Cerebellum (tissue), 4 donors: ENCODE measurements at places on chromosomes 2 and 18.

DNA sequence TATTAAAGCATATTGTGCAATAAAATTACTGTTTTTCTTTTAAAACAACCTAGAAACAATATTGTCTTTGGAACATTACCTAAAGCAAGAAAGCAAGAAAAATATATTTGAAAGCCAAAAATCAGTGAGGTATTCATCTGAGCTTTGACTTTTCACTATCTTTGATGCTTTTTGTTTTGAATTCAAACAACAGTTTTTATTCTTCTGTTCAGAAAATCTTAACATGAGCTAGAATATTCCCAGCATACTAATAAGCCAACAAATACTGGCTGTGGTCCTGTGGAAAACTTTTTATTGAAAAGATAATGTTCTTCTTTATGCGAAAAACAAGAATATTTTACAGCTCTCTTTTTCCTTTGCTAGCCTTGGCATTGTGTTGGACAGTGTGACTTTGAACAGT lies 19.8 kb downstream of the FAM171B start:
- no peak for DNase-seq

DNA sequence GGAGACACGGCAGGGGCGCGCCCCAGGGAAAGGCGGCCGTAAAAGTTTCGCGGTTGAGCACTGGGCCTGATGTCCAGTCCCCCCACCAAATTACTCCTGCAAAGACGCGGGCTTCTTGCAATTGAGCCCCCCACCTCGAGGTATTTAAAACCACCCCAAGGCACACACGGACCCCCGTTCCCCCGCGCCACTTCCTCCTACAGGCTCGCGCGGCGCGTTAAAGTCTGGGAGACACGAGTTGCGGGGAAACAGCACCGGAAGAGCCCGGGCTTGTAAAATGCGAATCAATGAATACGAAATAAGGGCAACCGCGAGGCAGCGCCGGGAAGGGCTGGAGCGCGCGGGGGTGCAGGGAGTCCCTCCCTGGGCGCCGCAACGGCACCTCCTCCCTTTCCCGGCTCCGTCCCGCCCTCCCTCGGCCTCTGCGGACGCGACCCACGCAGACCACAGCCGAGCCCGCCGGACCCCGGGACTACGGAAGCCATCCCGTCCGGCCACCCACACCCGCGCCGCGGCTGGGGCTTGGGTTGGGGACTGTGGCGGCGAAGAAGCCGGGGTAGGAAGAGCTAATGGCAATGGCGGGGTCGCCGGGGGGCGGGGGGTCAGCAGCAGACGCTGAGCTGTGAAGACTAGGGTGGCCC lies 918 bp upstream of the NETO1 start:
- DNase-seq, result no peak

GRCh38 chr18:46917108-46917802 lies at the start of the genes KATNAL2 and PIAS2:
Gene KATNAL2 (plus strand): TSS chr18:46917602. CDS start chr18:46946873, 29,271 bp downstream.
Gene PIAS2 (minus strand): TSS chr18:46917507. CDS start chr18:46917345, 162 bp downstream.
- DNase-seq, result peak; percentile 94

GRCh38 chr2:54209379-54209778 lies 46.6 kb downstream of the TSPYL6 start:
- DNase-seq, result no peak

DNA sequence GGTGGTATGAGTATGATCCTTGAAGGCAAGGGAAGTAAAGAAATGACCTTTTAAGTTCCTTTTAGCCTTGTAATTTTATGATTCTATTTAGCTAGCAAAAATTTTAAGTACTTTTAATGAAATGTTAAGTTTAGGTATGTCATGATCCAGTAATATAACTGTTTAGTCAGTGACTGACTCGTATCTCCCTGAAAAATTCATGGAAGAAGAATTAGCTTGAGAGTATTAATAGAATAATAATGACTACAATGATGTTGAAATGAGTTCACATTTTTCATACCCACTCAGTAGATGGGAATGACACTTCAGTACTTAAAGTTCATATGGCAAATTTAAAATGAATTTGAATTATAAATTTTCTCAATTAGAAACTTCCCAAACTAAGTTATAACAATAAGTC lies 14.6 kb downstream of the RAB3GAP1 start:
- DNase-seq, result no peak

DNA sequence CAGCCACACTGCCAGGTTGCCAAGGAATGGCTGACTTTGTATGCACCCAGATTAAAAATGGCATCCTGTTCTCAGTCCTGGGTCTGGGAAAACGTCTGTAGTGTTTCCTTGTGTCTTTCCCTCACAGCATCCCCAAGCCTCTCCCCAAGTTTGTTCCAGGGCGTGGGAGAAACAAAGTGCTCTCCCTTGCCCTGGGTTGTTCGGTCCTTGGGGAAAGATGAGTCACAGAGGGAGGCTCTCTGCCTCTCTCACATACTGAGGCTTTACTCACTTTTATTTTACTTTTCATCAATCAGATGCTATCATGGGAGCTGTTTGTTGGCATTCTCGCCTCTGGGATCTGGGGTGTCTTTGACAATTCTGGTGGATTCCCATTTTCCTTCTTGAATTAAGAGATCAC lies 492.3 kb downstream of the XIRP2 start:
- no peak for DNase-seq

- DNase-seq, result no peak
Observed at GRCh38 chr2:66301022-66301766, 133.7 kb upstream of the MEIS1 start.

GRCh38 chr2:80299661-80300060 lies 4.9 kb downstream of the LRRTM1 start:
- no peak for DNase-seq

DNA sequence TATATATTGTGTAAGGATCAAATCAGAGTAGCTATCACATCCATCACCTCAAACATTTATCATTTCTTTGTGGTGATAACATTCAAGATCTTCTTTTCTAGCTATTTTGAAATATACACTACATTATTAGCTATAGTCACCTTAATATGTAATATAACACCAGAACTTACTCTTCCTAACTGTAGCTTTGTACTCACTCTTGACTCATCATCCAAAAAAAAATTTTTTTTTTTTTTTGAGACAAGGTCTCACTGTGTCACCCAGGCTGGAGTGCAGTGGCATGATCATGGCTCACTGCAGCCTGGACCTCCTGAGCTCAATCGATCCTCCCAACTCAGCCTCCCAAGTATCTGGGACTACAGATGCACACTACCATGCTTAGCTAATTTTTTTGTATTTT lies 153.3 kb downstream of the EML6 start:
- no peak for DNase-seq

- no peak for DNase-seq
Observed at GRCh38 chr2:42084231-42084671, 36.4 kb downstream of the PKDCC start.

- no peak for DNase-seq
Observed at GRCh38 chr2:65727816-65728215, 295.4 kb upstream of the SPRED2 start.

- no peak for DNase-seq
Observed at GRCh38 chr2:84959566-84960506, 11.1 kb upstream of the KCMF1 start.

- no peak for DNase-seq
Observed at GRCh38 chr2:240672076-240672700, 10.5 kb downstream of the AQP12B start.

GRCh38 chr2:38099099-38100028 lies 23.4 kb upstream of the CYP1B1 start:
- DNase-seq, result no peak

GRCh38 chr2:68696554-68696953 lies 38.1 kb upstream of the ARHGAP25 start:
- no peak for DNase-seq

DNA sequence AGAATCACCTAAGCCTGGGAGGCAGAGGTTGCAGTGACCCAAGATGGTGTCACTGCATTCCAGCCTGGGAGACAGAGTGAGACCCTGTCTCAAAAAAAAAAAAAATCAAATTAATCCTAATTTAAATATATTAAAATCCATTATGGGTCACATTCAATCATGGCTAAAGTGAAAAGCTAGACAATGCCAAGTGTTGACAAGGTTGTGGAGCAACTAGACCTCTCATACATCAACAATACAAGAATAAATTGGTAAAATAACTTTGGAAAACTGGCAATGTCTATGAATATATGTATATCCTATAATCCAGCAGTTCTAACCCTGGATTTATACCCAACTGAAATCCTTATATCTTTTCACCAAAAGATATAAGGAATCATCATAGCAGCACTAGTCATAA lies 23.4 kb upstream of the ATL2 start:
- DNase-seq, result no peak

- DNase-seq, result no peak
Observed at GRCh38 chr2:17835516-17835915, 19.3 kb downstream of the MSGN1 start.

DNA sequence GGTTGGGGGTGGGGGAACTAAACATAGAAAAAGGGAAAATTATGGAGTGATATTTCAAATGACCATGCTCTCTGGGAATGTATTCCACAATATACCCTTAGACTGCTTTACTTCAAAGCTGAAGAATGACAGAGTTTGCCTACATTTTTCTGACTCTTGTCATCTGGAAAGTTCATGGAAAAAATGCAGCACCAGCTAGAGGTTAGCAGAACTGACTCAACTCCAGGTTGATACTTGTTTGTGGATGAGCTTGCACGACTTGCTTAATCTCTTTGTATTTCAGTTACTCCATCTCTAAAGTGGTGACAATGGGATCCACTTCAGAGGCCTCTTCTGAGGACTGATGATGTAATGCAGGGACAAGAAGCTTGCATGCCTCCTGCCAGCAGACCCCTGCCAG lies 824.0 kb upstream of the ID2 start:
- no peak for DNase-seq

DNA sequence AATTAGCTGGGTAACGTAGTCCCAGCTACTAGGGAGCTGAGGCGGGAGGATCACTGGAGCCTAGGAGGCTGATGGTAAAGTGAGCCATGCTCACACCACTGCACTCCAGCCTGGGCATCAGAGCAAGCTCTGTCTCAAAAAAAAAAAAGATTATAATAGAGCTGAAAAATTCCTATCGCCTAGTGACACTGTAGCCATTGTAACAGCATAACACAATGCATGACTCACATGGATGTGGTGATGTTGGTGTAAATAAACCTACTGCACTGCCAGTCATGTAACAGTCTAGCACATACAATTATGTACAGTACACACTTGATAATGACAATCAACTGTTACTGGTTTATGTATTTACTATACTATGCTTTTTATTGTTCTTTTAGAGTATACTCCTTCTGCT lies 39.6 kb downstream of the MGAT4A start:
- DNase-seq, result no peak

DNA sequence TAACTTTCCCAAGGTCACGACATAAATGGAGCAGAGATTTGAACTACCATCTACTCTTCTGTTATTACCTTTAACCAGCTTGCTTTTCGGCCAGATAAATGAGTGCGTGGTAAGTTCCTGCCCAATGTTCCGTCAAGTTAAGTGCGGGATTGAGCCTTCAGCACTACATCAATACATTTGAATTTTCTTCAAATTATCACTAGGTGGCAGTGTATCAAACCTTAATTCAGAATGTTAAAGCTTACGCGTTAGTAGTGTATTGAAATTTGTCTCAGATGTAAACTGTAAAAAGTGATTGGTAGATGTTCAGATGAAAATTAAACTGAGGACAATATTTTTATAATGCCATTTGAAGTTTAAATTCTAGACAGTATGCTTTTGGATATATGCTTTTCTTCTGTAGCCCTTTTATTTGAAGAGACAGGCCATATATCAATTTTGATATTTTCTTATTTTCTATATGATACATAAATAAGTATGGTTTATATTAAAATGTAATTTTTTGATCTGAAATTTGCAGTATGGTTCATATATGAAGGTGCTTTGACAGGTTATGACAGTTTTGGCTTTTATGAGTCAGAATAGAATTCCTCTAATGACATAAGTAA lies 681.3 kb downstream of the ADCYAP1 start:
- DNase-seq, result peak; percentile 13

GRCh38 chr18:7872569-7872968 lies 305.5 kb downstream of the PTPRM start:
- no peak for DNase-seq

- DNase-seq, result no peak
Observed at GRCh38 chr2:96139181-96139758, 968 bp upstream of the ASTL start.

DNA sequence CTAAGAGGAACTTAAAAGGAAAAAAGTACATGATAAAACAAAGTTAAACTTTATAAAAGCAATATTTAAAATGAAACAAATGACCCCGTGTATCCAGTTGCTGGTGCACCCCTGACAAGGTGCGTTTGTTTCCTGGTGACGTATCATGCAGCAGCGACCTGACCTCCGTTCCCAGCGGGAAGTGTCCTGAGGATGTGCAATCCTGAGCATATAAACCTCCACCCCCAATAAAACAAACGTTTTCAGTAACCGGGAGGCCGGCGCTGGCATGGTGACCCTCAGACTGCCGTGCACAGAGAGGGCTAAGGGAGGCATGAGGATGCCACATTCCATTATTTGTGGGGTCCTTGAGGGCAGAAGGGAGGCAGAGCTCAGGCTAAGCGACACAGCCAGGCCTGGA lies 14.8 kb downstream of the SLC66A2 start:
- DNase-seq, result no peak

GRCh38 chr18:36352384-36352783 lies 54.9 kb downstream of the FHOD3 start:
- no peak for DNase-seq

DNA sequence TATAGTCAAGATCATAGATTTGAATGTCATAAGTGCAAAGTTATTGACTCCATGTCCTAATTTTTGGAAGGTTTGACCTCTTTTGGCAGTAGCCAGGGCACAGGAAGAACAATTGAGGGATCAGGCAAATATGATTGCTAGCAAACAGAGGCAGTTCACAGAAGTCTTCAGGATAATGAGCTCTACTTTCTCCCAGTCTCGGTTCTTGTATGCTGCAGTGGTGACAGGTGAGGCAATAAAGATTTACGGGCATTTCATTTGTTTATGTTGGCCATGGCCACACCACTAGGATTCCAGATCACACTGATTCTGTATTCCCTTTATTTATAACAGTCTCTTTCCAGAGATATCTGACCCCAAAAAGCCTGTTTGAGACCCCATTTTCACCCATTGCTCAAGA lies 137.5 kb downstream of the UBR3 start:
- no peak for DNase-seq

GRCh38 chr2:111139637-111140317 lies 19.1 kb downstream of the BCL2L11 start:
- no peak for DNase-seq

DNA sequence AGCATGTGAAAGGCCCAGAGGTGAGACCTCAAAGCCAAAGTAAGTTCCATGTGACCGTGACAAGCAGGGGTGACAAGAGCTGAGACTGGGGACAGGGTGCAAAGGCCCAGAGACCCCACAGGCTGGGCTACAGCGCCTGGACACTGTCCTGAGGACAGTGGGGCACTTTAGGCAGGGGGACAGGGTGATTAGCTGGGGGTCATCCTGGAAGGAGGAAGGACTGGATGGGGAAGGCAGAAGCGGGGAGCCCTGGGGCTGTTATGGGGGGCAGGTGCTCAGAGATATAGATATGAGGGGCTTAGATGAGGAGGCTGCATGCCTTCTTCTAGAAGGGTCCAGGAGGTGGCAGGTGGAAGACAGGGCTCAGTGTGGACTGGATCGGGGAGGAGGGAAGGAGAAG lies 31.5 kb downstream of the KIF1A start:
- no peak for DNase-seq
